ENCODE measurements at places on chromosomes 7 and 10. TPM values are rescaled to one million over a fixed set of nuclear protein-coding genes. Genes with fewer than 3 reads are reported as not detected.

Gene CNPY1
- total RNA-seq: not detected

Gene CDH23
- total RNA-seq: 0.35 TPM

Gene FBXO24
- total RNA-seq: 0.21 TPM

Gene GCK
- total RNA-seq: not detected

Gene SLC29A4
- total RNA-seq: 1.3 TPM

Gene DYNC1I1
- total RNA-seq: 0.21 TPM

Gene ADAM12
- 0.09 TPM for total RNA-seq

Gene MKX
- total RNA-seq: 0.05 TPM

Gene C10orf143
- total RNA-seq: 0.71 TPM

All from airway epithelial cell (primary cell).